ENCODE measurements at places on chromosomes 11 and 22. TPM values are rescaled to one million over a fixed set of nuclear protein-coding genes. Genes with fewer than 3 reads are reported as not detected.
A peak's percentile ranks its signal among the peaks of the same experiment; 100 is the strongest.

GRCh38 chr11:123429913-123430720 lies at the start of gene GRAMD1B:
Gene GRAMD1B (plus strand): TSS chr11:123430269. CDS start chr11:123430793, 524 bp downstream.
- H3K4me3 ChIP-seq: peak within 1 kb of the TSS; percentile 88
- peak within 1 kb of the TSS; percentile 96 for H3K27ac ChIP-seq
- peaks cover 3% of the 10 kb centered on the region for H3K27me3 ChIP-seq
- H3K4me1 ChIP-seq: peaks cover 47% of the 10 kb centered on the region
- DNase-seq: peak; percentile 90
- H3K36me3 ChIP-seq: peaks cover 15% of the 10 kb centered on the region

DNA sequence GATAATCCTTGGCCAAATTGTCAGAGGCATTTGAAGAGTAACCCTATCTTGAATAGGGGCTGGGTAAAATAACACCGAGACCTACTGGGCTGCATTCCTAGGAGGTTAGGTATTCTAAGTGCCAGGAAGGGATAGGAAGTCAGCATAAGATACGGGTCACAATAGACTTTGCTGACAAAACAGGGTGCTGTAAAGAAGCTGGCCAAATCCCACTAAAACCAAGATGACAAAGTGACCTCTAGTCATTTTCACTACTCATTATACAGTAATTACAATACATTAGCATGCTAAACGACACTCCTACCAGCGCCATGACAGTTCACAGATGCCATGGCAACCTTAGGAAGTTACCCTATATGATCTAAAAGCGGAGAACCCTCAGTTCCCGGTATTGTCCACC lies 964 bp upstream of the REXO2 start:
- H3K36me3 ChIP-seq: peaks cover 16% of the 10 kb centered on the region
- H3K4me3 ChIP-seq: no peak overlapping the region
- no peak overlapping the region for H3K27ac ChIP-seq
- DNase-seq: no peak
- peaks cover 34% of the 10 kb centered on the region for H3K4me1 ChIP-seq
- H3K27me3 ChIP-seq: no peaks in the 10 kb centered on the region

DNA sequence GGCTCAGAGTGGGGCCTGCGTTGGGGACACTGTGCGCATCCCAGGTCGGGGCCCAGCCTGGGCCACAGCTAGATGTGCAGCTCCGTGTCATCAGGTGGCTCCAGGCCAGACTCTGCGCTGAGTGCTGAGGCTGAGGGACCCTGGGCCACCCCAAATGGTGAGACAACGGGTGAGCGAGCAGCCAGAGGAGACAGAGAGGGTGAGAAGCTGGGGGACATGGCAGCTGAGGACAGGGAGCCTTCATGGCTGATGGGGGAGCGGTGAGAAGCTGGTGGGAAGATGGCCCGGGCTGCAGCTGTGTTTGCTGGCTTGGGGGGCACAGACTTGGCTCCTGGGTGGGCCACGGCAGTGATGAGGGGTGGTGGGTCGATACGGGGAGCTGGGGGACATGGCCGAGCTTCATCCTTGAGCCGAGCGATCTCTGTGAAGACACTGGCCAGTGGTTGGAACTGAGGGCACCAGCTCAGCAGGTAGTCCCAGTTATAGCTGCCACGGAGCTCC lies 2.5 kb upstream of the TPP1 start:
- H3K4me3 ChIP-seq: no peak overlapping the region
- H3K4me1 ChIP-seq: peaks cover 4% of the 10 kb centered on the region

The APLNR gene
- total RNA-seq: not detected

The NRGN gene
- total RNA-seq: 6.1 TPM

GRCh38 chr11:35479731-35480130 lies 45.7 kb downstream of the PAMR1 start:
- no peaks in the 10 kb centered on the region for H3K4me1 ChIP-seq
- H3K36me3 ChIP-seq: no peaks in the 10 kb centered on the region
- H3K27ac ChIP-seq: no peak overlapping the region
- no peak for DNase-seq

The ZBTB16 gene
- 16.3 TPM for total RNA-seq

- H3K27ac ChIP-seq: no peak overlapping the region
- H3K4me3 ChIP-seq: no peak overlapping the region
- no peaks in the 10 kb centered on the region for H3K36me3 ChIP-seq
- peaks cover 41% of the 10 kb centered on the region for H3K27me3 ChIP-seq
Observed at GRCh38 chr11:45272701-45273100, 13.4 kb downstream of the SYT13 start.

DNA sequence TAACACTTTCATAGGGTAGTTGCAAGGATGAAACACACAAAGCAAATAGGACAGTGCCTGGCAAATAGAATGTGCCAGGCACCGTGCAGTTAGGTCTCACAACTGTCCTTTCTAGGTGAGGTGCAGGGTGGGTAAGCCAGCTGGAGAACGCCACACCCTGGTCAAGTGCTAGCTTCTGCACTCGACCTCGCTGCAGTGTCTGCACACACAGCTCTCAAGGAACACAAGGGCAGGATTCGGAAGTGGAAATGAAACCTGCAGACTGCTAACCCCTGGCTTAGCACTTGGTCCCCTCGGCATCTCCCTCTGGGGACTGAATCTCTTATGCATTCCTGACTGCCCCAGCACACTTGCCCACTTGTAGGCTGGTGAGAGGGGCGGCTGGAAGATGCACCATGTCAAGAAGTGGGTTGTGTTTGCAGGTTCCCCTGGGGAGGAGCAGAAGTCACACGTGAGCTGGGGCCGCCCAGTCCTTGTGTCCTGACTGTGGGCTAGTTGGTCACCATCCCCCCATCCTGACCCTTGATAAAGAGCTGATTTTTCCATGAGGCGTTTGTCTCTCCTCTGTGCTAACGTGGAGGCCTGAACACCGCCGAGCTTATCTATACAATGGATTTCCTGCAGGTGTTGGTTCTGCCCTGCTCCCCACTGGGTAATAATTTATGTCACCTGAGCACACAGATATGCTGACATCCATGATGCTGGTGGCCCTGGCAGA lies 89.0 kb downstream of the MICAL2 start:
- DNase-seq: no peak
- no peak overlapping the region for H3K4me3 ChIP-seq
- peaks cover 66% of the 10 kb centered on the region for H3K4me1 ChIP-seq
- peaks cover 31% of the 10 kb centered on the region for H3K36me3 ChIP-seq
- peak overlapping the region; percentile 56 for H3K27ac ChIP-seq

DNA sequence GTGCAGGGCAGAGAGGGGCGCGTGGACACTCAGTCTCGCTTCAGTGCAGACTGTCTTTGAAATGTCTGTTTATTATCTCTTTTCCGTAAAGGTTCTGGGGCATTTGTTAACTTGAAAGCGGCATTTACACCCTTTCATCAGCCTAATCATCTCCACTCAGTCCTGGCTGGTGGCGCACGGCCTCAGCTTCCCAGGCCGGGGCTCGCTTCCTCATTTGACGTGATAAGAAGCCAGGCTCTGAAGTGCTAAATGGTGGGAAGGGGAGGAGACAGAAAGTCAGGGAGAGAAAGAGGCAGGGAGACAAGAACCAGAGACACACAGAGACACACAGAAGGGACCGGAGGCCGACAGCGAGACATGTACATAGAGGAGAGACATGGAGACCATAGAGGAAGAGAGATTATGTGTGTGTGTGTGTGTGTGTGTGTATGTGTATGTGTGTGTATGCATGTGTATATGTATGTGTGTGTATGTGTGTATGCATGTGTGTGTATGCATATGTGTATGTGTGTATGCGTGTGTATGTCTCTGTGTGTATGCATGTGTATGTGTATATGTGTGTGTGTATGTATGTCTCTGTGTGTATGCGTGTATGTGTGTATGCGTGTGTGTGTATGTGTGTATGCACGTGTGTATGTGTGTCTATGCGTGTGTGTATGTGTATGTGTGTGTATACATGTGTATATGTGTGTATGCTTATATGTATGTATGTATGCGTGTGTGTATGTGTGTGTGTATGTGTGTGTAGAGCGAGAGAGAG lies 101.5 kb downstream of the ST3GAL4 start:
- H3K27me3 ChIP-seq: no peaks in the 10 kb centered on the region
- no peak for DNase-seq
- no peaks in the 10 kb centered on the region for H3K4me1 ChIP-seq
- H3K27ac ChIP-seq: no peak overlapping the region

GRCh38 chr11:65867284-65868071 lies 5.1 kb downstream of the EFEMP2 start:
- no peak for DNase-seq
- H3K27ac ChIP-seq: no peak overlapping the region
- H3K4me3 ChIP-seq: no peak overlapping the region
- no peaks in the 10 kb centered on the region for H3K27me3 ChIP-seq
- H3K4me1 ChIP-seq: peaks cover 51% of the 10 kb centered on the region
- H3K36me3 ChIP-seq: peaks cover 42% of the 10 kb centered on the region

DNA sequence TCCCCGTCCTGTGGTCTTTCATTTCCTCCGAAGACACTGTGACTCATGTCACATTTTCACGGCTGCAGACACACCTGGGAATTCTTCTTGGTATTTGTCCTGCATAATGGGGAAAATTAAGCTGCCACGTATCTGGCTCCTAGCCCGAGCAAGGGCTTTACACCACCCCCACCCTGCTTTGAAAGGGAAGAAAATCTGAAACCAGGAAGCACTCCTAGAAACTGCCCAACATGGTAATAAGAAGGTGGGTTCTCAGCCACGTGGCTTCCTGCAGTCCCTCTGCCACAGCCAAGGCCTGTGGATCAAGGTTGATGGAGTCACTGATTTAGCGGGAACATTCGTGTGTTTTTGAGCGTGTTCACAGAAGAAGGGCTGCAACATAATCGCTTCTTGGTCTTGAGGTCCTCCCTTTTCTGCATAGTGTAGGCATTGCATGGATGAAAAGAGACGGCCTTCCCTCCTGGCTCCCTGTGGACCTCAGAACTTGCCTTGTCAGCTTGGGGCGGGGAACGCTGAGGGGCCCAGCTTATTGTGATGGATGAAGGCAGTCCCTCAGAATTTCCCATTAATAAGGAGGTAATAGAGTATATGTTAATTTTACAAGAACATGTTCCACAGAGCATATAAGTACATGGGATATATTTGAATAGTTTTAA lies 292.0 kb downstream of the NTM start:
- H3K27ac ChIP-seq: no peak overlapping the region
- no peak overlapping the region for H3K4me3 ChIP-seq
- DNase-seq: no peak
- H3K36me3 ChIP-seq: no peaks in the 10 kb centered on the region

The KCNQ1OT1 gene
- total RNA-seq: 0.26 TPM

DNA sequence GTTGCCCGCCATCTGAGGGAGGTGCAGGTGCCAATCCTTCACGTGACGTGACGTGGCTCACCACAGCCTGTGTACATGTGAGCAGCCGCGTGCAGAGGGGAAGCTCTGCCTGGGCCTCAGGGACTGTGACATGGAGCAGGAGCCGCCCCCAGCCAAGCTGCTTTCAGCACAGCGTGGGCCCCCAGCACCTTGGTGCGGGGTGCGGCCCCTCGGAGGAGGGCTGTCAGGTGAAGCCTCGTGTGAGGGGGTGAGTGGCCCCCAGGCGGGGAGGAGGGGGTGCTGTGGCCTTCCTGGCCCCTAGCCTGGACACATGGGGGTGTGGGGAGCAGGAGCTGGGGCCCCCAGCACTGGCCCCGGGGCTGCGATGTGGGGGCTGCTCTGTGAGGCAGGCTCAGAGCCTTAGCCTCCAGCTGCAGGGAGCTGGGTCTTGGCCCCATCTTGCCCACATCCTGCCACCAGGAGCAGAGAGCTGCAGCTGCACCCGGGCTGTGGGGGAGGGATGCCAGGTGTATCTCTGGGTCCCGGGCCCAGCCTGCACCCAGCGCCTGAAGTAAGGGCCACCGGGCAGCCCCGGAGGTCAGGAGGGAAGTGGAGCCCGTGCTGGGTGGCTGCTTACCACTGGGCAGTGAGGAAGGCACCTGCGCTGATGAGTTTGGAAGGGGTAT lies at the start of gene ADORA2A:
Gene ADORA2A (plus strand): TSS at position 100 of the 665 bp plus-strand sequence. CDS start 5,806 bp downstream, outside the sequence.
- peaks cover under 1% of the 10 kb centered on the region for H3K27me3 ChIP-seq
- DNase-seq: peak; percentile 92
- peak within 1 kb of the TSS; percentile 93 for H3K27ac ChIP-seq

DNA sequence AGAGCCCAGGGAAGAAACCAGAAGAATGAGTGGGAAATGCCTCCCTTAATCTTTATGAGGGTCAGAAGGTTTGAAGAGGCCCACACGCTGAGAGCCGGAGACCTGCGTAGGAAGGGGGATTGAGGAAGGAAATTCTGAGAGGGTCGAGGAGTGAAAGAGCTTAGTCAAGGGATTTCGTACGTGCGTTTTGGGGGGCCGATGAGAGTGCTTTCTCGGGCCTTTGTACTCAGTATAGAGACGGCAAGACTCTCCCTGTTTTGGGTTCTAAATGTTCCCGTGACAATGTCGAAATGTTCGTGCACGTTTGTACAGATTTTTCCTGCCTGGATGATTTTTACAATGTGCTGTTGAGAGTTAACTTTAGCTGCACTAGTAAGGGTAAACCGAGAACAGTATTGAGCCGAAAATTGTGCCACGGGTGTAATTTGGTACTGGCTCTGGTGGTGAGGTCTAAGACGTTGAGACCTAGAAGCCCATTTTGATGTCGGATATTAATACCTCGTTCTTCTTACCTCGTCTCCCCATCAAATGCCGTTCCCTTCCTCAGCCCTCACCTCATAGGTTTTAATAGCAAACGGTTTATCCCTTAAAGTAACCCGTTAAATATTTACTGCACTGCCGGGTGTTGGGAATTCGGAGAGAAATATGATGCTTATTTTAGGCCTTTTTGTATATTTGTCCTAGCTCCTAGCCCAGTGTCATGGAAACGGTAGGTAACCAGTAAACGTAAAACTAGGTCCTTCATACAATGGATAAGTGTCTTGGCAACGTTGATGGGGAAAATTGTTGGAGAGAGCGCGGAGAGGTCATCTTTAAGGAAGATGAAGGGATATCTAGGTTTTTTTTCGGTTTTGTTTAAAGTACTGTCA lies 734 bp downstream of the C11orf58 start:
- peaks cover 20% of the 10 kb centered on the region for H3K4me1 ChIP-seq
- H3K4me3 ChIP-seq: no peak overlapping the region
- H3K27me3 ChIP-seq: no peaks in the 10 kb centered on the region
- no peak for DNase-seq

GRCh38 chr11:22349491-22349890 lies 11.3 kb downstream of the SLC17A6 start:
- H3K36me3 ChIP-seq: no peaks in the 10 kb centered on the region
- H3K4me1 ChIP-seq: no peaks in the 10 kb centered on the region

The PYGM gene
- 2.9 TPM for total RNA-seq

The SLC25A45 gene
- 24.5 TPM for total RNA-seq

- peak; percentile 74 for DNase-seq
- H3K27ac ChIP-seq: no peak overlapping the region
- no peaks in the 10 kb centered on the region for H3K27me3 ChIP-seq
- H3K4me1 ChIP-seq: no peaks in the 10 kb centered on the region
Observed at GRCh38 chr22:35150183-35151107, 84.5 kb downstream of the ISX start.

The BRSK2 gene
- total RNA-seq: 0.39 TPM

GRCh38 chr11:9625162-9625561 lies 38.7 kb upstream of the SWAP70 start:
- no peak for DNase-seq
- no peaks in the 10 kb centered on the region for H3K36me3 ChIP-seq
- H3K4me1 ChIP-seq: no peaks in the 10 kb centered on the region
- H3K27me3 ChIP-seq: peaks cover 15% of the 10 kb centered on the region
- H3K4me3 ChIP-seq: no peak overlapping the region
- H3K27ac ChIP-seq: no peak overlapping the region

The MOV10L1 gene
- not detected for total RNA-seq

The TRPM5 gene
- not detected for total RNA-seq

The MS4A6E gene
- total RNA-seq: not detected

- no peaks in the 10 kb centered on the region for H3K4me1 ChIP-seq
- H3K36me3 ChIP-seq: no peaks in the 10 kb centered on the region
- DNase-seq: no peak
- no peak overlapping the region for H3K27ac ChIP-seq
Observed at GRCh38 chr11:31160504-31161422, 208.8 kb downstream of the DCDC1 start.

All from activated CD8-positive, alpha-beta T cell treated with anti-CD3 and anti-CD28 coated beads, Interleukin-2, amount 10 ng/mL, durations not matched to agents 7 days and 5 days (primary cell).